AG08395 (cell line): ENCODE measurements at places on chromosomes 6 and 20.

DNA sequence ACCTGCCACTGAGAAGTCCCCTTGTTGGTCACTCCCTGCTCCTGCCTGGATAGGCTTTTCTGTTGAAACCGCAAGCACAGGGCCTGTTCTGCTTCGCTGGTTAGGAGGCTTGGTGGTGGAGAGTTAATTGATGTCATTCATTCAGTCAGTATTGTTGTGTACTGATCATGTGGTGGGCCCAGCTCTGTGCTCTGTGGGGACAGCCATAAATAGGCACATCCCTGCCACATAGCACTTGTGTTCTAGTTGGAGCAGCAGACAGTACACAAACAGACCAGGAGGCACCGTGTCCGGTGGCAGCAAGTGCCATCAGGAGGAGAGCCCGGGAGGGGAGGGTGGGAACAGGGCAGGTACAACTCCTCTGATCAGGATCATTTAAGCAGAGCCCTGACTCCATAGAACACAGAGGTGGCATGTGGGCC is 155.2 kb upstream of the INSM1 start:
- no peak for DNase-seq

DNA sequence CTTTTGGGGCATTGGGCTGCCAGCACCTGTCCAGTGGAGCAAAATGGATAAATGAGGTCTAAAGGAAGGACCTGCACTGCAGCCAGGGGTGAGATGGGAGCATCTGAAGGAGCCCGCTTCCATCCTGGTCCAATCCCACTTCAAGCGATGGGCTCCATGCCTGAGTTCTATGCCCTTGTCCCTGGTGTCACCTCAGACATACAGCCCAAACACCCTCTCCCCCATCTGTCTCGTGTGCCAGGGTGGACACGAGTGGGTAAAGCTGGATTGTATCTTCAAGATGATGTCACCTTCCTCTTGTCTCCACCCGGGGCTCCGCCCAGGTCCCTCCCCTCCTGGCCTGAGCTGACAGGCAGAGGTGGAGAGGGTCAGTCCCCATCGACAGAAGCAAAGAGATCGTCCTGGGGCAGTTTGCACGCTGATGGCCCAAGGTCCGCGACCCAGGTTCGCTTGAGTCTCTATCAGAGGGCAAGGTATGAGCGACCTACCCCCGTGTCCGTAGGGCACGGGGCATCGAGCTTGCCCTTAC is 544 bp downstream of the SMIM29 start:
- DNase-seq, result peak; percentile 52

GRCh38 chr6:119170103-119170446 is 91.6 kb upstream of the FAM184A start:
- DNase-seq, result no peak

GRCh38 chr6:128112494-128112893 is 211.6 kb upstream of the THEMIS start:
- peak; percentile 3 for DNase-seq

DNA sequence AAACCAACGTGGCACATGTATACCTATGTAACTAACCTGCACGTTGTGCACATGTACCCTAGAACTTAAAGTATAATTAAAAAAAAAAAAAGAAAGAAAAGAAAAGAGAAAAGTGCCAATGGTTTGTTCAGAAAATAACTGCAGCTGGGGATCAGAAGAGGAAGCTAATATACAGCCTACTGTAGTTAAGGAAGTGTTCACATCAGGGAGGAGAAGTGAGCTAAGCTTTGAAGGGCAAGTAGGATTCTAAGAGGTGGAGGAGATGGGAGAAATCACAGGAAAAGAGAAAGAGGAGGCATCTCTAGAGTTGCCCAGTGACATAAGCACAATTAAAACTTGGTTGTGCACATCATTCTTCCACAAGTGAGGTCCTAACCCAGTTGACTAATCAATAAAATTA is 214.4 kb upstream of the DTNBP1 start:
- no peak for DNase-seq
